CD8-positive, alpha-beta memory T cell (primary cell): ENCODE measurements at places on chromosomes 1 and 21.

DNA sequence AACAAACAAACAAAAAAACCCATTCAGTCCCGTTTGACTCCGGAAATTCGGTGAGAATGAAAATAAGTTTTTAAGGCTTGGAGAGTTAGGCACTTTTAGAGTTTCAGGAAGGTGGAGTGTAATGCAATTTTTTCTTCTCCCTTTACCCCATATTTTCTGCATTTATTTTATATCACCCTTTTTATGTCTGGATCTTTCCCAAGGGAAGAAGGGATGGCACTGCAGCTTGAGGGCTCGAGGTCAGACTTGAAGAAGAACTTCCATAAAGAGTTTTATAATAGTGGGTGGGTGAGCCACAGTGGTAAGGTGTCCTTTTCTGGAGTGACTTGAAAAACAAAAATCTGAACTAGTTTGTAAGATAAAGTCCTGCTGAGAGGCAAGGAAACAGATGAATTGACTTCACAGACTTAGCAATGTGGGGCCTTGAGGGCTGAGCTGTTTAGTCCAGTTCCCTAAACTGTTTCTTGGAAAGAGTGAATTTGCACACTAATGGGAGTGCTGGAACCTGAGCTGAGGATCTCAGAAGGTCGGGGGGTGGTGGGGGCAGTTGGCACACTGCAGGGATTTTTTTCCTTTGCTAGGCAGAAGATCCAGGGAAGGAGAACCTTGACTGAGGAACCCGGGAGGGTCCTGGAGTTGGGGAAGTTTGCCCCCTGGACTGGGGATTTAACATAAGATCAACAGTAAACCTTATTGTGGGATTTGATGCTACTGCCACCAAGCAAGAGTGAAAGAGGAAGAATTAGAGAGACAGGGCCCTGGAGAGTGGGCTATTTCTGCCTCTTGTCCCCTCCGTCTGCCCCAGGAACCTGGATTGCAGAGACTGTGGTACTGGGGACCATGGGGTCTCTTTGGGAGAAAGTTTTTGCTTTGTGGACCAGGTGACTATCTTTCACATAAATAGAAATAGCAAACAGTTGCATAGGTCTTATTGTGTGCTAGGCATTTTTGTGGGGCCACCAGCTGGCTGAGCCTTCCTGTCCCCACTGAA is 1.8 kb upstream of the MEX3A start:
- no peak for DNase-seq

DNA sequence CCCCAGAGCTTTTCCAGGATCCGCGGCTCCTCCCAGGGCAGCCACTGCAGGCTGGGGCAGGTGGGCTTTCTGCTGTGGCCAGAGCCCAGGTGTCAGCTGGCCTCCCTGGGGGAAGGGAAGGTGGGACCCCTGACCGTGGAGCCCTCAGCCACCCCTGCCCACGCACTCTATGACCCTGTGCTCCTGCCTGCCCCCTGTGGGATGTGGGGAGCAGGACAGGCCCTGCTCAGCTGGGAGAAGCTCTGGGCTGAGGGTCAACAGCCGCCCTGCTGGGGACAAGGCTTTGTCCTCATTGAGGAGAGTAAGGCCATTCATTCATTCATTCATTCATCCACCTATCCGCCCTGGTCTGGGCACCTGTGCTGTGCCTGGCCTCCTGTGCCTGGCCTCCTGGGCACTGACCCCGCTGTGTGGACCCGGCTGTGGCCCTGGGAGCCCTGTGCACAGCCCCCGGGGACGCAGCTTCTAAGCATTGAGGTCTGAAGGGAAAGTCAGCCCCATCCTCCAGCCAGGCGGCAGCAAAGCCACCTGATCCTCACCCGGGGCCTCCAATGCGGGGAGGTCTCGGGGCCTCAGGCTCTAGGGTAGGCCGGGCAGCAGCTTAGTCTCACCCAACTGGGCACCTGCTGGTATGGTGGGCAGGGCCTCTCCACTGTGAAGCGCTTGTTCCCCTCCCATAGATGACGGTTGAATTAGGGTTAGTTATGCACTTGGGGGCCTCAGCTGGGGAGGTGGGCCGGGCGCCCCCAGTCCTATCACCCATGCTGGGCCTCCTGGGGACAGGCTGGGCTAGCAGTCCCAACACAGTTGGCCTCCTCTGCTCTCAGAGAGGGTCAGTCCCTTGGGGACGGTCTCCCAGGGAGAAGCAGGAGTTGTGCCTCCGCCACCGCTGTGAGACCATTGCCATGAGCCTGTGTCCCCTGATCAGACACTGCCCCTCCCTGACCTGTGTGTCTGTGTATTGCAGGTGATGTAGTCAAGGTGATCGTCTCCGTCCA is 6.0 kb downstream of the TNFRSF14 start:
- no peak for DNase-seq

GRCh38 chr1:167121375-167122120 is 27.7 kb downstream of the STYXL2 start:
- peak; percentile 41 for DNase-seq

GRCh38 chr1:243557866-243558265 is 292.2 kb downstream of the AKT3 start:
- no peak for DNase-seq

GRCh38 chr1:59477286-59477685 is 180.4 kb downstream of the FGGY start:
- no peak for DNase-seq

- DNase-seq: no peak
Measured at GRCh38 chr1:221625026-221625425, 116.9 kb downstream of the DUSP10 start.

DNA sequence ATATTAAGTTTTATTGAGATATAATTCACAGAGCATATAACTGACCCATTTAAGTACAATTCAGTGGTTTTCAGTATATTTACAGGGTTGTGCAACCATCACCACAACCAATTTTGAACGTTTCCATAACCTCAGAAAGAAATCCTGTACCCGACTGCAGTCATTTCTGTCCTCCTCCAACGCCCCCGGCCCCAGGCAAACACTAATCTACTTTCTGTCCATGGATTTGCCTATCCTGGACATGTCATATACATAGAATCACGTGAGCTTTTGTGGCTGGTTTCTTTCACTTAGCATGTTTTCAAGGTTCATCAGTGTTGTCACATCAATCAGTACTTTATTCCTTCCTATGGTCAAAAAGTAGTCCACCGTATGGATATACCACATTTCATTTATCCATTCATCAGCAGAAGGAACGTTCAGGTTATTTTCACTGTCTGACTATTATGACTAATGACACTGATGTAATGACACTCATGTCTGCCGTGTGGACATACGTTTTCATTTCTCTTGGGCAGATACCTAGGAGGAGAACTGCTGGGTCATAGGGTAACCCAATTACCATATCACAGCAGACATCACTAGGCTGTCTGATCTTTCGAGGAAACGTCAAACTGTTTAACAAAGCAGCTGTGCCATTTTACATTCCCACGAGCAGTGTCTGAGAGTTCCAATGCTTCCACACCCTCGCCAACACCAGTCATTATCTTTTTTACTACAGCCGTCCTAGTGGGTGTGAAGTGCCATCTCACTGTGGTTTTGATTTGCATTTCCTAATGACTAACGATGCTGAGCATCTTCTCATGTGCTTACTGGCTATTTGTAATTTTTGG is 30.8 kb downstream of the MRPL37 start:
- DNase-seq: no peak

DNA sequence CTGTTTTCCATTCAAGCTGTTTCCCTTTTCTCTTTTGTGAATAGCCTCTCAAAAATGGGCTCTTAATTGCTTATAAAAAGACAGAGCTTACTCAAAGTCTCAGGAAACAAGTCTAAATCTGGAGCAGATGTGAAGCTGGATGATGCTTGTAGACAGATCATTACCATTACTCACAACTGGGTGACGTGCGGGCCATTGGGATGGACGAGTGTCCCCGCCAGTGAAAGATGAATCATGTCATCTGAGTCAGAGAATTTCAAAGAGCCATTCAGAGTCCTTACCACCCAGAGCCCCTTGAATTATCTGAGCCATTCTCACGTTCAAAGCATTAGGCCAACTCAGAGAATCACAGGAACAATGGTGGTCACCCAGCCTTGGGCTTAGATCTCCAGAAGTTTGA is 134.6 kb downstream of the HUNK start:
- DNase-seq: no peak

- DNase-seq: no peak
Measured at GRCh38 chr21:42437786-42438185, 34.1 kb downstream of the UBASH3A start.

GRCh38 chr1:69765951-69766350 is 198.2 kb downstream of the LRRC7 start:
- no peak for DNase-seq

DNA sequence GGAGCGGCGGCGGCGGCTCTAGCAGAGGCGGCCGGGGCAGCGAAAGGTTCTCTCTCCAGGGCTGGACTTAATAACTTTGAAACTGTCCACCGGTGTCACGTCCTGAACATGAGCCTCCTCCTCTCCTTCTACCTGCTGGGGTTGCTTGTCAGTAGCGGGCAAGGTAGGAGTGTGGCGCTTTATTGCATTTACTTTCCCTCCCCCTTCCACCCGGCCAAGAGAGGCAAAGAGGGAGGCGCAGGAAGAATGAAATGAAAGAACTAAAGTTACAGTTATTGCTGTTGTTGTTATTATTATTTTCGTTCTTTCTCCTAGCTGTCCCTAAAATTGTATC is 214 bp downstream of the NCAM2 start:
- no peak for DNase-seq

DNA sequence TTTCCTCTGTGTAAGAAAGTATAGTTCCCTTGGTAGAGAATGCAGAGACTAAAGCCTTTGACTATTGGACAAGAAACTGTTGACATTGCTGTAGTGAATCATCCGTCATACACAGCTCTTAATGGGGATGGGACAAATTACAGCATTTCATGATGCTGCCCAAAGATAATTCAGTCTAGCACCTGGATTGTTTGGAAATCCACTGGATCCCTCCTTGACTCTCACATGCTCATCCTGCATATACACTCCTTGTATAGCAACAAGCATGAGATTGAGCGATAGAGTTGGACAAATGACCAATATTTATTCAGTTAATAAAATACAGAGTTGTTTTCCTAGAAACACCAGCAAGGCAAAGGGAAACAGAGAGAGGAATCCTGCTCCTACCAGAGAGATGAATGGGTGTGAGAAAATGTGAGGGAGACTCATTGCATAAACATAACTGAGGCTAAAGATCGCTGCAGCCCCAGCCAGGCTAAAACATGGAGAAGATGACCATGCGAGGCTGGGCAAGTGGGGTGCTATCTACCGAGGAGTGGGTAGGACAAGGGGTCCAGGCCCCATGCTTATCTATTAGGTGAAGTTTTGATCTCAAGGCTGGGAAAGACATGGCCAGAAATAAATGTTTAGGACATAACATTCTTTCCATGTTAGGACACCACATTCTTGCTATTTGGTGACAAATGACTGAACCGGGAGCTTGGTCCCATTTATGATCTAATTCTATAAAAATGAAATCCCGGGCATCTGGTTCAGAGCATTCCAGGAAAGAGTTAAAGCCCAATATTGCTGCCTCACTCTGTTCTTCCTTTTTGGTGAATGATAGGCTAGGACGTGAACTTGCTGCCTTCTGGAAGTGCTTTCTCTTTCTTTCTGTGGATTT is 153.2 kb downstream of the TGFB2 start:
- DNase-seq: no peak

GRCh38 chr1:18466676-18467075 is 14.1 kb upstream of the KLHDC7A start:
- DNase-seq: no peak
